ENCODE measurements at places on chromosomes 5 and 9.

DNA sequence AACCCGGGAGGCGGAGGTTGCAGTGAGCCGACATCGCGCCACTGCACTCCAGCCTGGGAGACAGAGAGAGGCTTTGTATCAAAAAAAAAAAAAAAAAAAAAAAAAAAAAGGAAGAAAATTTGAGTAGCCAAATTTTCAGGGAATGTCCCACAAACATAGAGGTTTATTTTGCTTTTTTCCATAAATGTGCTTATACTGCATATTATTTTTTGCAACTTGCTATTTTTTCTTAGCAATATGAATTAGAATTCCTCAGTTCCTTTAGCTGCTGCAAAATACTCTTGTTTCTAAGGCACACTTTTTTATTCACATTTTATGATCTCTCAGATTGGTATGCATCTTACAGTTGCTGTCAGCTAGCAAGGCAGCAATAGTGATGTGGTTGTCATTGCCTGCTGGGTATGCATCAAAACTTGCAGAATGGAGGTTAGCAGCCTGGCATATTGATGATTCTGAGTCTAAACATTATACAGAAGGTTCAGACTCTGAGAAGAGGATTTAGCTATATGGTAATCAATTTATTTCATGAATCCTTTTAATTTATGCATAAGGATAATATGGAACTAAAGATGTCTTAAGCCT is 13.0 kb upstream of the MSANTD3 start:
- DNase-seq: no peak

DNA sequence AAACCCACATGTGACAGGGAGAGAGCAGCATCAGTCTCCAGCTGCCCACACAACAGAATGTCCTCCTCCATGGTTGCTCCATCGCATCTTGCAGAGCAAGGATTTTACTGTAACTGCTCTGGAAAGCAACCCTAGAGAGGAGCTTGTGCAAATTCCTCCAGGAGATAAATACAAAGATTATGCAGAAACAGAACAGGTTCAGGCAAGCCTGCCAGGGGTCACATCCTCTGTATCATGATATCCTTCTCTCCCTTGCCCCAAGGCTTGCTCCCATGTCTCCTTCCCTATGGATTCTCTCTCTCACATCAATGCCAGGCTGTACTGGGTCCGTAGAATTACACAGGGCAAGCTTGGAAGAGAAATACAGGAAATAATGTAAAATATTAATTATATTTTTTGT is 226.0 kb downstream of the MPDZ start:
- DNase-seq: no peak

DNA sequence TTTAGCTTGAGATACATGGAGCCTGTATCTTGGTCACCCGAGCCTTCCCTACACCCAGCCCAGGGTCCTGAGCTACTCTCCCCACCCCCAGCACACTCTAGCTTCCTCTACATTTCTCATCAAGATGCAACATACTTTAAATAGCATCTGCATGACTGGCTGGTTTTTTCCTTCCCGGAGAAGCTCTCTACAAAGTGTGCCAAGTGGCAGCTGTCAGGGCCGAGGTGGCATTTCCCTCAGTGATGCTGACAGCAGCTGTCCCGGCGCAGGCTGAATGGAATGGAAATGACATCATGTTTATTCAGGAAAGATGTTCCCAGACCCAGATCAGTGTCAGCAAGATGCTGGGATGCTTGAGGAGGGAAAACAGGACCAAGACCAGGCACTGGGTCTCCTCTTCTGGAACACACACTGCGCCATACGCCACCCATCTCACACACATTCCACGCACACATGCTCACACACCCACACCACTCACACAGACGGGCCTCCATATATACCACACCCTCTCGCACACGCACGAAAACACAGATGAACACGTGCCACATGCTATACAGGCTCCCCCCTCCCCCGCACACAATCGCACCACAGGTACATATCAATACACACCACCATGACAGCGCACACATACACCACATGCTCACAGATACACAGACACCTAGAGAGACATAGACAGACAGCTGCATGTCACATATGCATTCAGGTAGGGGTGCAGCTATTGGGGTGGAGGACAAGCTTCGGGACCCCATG is 67.8 kb downstream of the LHX2 start:
- no peak for DNase-seq

- no peak for DNase-seq
Measured at GRCh38 chr5:142922223-142922952, 152.2 kb downstream of the ARHGAP26 start.

DNA sequence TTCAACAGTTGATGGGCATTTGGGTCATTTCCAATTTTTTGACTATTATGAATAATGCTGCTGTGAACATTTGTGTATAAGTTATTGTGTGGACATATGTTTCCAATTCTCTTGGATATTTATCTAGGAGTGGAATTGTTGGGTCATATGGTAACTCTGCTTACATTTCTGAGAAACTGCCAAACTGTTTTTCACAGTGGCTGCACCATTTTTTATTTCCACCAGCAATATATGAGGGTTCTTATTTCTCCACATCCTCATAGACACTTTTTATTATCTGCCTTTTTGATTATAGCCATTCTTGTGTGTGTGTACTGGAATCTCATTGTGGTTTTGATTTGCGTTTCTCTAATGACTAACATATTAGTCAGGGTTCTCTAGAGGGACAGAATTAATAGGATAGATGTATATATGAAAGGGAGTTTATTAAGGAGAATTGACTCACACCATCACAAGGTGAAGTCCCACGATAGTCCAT is 14.7 kb upstream of the MED27 start:
- no peak for DNase-seq

DNA sequence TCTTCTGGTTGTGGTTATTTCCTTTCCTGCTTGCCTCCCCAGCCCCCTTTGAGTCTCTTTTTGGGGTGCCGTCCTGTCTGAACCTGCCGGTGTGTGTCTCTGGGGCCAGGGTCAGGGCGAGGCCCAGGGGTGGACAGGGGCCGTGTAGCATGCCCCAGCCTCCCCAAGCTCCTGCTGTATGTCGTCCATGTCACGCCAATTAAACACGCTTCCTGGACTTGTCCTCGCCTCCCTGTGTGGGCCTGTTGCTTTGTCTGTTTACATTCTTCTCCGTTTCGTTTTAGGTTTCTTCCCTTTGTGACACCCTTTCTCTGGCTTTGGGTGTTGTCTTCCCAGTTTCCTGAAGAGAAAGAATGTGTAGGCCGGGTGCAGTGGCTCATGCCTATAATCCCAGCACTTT is 28.5 kb upstream of the HMCN2 start:
- no peak for DNase-seq

GRCh38 chr5:74206579-74207550 is 433.7 kb downstream of the ENC1 start:
- DNase-seq: no peak

- DNase-seq: no peak
Measured at GRCh38 chr5:112294126-112294525, 125.0 kb downstream of the EPB41L4A start.

DNA sequence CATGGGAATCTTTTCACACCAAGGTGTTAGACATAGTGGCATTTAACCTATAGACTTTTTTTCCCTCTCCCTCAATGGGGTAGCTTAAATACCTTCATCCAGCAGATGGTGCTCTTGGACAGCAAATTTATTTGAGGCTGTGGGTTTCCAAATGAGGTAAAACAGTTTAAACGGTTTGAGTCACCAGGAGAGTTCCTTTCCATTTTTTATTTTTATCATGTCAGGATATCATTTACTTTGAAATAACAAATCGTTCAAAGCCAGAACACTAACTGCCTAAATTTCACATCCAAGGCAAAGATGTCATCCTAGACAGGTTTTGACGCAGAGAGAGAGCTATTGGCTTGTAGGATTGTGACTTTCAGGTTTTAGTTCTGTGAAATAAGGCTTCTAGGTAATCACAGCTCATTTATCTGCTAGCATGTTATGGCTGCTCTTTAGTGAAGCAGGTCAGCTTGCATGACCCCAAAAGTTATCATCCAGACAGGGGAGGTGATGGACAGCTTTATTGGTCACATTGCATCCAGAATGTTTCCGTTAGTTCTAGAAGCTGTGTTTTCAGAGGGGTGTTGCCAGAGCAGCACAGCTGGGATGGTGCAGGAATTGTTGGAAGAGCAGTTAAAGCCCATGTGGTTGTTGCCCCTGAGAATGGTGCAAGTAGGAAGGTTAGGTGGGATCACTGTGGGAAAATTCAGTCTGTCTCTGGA is 69.8 kb downstream of the KDM4C start:
- DNase-seq: no peak

DNA sequence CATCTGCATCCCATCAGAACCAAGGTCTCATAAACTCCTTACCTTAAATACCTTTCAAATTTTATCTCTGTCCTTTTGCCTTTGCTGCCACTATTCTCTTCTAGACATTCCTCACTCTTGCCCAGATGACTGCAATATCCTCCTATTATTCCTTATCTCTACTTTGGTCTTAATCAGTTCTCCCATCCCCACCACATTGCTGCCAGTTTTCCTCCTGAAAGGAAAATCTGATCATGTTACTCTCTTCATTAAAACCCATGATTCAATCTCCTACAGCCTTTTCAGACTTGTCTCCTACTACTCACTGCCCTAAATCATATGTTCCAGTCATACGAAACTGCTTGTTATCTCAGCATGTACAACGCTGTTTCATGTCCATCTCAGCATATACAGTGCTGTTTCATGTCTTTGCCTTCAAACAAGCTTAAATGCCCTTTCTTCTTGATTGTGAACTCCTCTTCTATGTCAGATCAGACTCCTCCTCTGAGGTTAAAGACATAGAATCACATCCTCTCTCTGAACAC is 152.6 kb upstream of the FST start:
- DNase-seq: no peak

Measured in stimulated activated CD8-positive, alpha-beta memory T cell treated with anti-CD3 and anti-CD28 coated beads, Interleukin-7, amount 100 ng/mL, for 4 hours (primary cell).